ENCODE measurements at places on chromosomes 5 and 9.

- DNase-seq: no peak
These were observed 500.6 kb downstream of the EBF1 start for GRCh38 chr5:158599157-158599556.

- no peak for DNase-seq
These were observed 81.3 kb downstream of the OSTF1 start for GRCh38 chr9:75169623-75170022.

- DNase-seq: no peak
These were observed 141.8 kb downstream of the HSD17B3 start for GRCh38 chr9:96160168-96160567.

DNA sequence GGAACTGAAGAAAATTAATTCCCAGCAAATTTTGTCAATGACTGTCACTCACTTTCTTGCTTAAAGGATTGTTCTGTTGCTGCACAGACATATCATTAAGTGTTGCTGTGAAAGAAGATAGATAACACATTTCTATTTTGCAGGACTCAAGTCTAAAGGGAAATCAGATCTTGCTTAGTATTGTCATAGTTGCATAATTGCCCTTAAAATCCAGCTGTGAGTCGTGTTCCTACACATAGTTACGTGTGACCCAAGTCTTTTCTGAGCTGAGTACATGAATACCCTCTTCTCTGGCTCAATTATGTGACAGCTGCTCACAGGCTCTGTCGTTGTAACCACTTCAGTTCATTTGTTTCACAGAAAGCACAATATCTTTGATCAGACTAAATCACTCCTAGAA, 390.8 kb downstream of the DTWD2 start:
- no peak for DNase-seq

- peak; percentile 98 for DNase-seq
These were observed 2.3 kb downstream of the TTF1 start for GRCh38 chr9:132404228-132404881.

- no peak for DNase-seq
These were observed 15.7 kb downstream of the TMEM171 start for GRCh38 chr5:73136055-73136562.

- no peak for DNase-seq
These were observed 106.1 kb upstream of the ICE1 start for GRCh38 chr5:5316334-5316733.

DNA sequence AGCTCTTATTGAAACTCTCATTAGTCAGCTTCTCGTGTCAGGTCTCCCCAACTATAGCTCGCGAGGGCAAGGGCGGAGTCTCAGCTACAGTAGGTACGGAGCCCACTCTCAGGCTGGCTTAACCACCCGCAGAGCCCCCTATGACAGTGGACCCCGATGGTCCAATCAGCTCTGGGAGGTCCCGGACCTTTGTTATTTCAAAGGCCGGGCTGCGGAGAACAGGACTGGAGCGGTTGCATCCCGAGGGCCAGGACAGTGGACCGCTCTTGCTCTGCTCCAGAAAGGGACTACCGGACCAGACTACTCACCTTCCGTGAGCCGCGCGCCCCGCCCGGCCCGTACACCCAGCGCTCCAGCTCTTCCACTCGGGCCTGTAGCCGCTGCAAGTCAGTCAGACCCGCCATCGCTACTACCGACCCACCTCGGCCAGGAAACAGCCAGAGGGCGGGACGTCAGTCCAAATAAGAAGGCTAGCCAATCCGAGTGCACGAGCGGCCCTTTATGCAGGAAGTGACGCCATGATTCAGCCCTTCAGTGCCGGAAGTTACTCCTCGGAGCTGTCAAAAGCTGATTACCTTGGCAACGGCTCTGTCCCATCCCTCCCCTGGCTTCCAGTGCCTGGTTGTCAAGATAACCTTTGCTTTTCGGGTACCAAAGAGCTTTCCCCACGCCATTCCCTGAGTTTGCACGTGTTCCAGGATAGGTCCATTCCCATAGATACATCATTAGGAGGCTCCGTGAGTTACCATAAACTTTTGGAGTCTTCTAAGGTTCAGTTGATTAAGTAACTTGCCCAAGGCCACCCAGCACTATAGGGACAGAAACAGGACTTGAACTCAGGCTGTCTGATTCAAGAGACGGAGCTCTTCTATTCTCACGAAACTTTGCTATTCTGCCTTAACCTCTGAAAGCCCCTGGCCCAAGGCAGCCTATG, at the start of gene DCTN3:
TSS of gene DCTN3 (minus strand) at position 435 of the 934 bp plus-strand sequence. CDS start at position 404, 31 bp downstream.
- DNase-seq: peak; percentile 95

- DNase-seq: peak; percentile 88
These were observed 79.6 kb downstream of the PHAX start for GRCh38 chr5:126680191-126680817.

DNA sequence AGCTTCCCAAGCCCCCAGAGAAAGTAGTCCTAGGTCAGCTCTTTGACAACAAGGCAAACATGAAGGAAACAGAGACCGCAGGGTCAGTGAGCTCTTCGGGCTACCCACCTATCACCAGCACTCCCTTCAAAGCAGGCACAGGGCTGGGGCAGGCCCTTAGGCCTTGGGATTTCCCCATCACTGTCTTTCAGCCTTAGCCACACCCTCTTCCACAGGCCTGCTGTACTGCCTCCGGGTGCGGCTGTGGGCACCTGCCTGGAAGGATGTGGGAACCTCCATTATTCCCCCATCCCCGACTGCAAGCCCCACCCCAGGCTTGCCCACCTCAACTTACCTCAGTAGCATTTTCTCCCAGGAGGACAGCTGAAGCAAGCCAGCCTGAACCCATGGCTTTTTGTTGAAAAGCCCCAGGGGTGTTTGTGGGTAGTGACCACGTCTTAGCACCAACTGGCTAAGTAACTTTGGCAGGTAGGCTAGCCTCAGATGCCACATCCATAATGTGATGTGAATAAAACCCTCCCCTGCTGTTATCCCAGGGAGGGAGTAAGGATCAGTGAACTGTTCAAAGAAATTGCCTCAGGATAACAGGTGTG, 100.2 kb downstream of the PIK3R1 start:
- peak; percentile 60 for DNase-seq

DNA sequence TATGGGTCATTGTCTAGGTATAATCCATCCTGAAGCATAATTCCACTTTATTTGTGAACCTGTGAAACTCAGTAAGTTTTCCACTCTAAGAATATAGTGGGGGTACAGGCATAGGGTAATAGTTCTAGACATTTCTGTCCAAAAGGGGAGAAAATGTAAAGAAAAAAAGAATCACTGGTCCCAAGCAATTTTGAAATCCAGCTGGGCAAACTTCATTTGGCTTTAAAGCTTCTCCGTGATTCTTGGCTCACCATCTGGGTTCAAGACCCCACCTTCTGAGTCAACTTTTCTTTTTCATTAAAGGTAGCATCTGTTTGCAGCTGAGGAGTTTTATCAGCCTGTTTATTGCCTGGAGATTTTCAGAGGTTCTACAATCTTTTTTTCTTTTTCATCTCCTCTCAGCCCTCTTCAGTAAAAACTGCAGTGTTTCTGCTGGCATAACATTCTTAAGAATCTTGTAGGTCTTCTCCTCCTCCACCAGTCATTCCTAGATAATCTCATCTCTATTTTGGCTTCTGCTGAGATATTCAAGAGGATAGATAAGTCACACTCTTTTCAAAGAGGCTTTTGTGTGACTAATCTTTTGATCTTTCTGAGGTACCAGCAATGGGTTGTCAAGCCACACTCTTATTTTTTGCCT, 126.1 kb upstream of the PITX1 start:
- no peak for DNase-seq

GRCh38 chr5:68460147-68460798, 244.7 kb downstream of the PIK3R1 start:
- DNase-seq: peak; percentile 91

- no peak for DNase-seq
These were observed 237.6 kb downstream of the NNT start for GRCh38 chr5:43840424-43841125.

DNA sequence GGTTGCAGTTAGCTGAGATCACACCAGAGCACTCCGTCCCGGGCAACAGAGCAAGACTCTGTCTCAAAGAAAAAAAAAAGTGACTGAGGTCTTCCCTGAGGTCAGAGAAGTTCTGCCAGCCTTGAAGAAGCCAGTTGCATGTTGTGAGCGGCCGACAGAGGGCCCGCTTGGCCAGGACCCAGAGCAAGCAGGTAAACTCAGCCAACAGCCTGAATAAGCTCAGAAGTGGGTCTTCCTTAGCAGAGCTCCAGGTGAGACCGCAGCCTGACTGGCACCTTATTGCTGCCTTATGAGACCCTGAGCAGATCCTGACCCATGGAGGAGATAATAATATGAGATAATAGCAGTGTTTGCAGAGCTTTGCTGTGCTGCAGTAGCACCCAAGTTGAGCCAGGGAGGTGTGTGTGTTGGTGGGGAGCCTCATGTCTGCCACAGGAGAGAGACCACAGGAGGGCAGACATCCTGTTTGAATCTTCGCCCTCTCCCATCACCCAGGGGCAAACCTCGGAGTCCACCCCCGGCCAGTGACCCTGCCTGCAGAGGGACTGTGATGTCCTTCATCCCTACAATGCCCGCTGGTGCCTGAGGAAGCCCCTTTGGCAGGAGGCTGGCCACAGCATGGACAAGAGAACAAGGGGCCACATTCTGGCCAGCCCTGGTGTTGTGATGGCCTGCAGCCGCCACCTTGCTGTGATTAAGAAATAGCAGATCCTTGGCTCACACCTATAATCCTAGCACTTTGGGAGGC, 10.8 kb upstream of the BARX1 start:
- no peak for DNase-seq

- no peak for DNase-seq
These were observed 104.9 kb upstream of the SLCO6A1 start for GRCh38 chr5:102603670-102604069.

- DNase-seq: no peak
These were observed 48.1 kb upstream of the PRR16 start for GRCh38 chr5:120415985-120416384.

DNA sequence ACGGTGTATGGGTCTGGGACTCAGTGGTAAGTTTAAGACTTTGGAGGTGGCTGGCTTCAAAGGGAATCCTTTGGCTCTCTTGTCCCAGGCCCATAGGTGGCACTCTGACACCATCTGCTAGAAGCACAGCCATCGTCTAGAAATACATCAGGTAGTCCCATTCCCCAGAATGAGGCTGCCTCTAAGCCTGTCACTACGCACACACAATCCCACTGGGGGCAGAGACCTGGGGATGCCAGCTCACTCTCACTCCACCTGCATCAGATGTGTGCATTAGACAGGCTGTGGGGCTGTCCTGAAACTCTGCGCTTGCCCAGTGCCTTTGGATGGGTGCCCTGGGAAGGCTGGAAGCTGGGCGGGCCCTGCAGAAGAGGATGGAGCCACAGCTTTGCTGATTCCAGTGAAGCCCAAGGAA, 127.5 kb upstream of the PANK3 start:
- peak; percentile 19 for DNase-seq

DNA sequence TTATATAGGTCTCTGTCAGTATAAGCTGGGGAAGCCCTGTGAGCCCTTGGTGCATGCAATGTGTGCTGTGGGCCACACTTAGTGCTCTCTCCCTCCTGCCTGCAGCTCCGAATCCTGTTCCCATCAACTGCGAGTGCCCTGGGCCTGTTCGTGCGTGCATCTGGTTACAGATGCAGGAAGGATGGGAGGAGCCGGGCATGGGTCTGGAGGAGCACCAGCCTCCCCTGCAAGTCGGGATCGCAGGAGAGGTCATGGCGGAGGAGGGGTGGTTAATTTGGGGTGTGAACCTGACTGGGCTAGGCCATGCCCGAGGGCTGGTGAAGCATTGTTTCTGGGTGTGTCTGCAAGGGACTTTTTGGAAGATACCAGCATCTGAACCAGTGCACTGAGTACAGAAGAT, 274.6 kb upstream of the IRX4 start:
- DNase-seq: no peak

- DNase-seq: peak; percentile 45
These were observed 111.1 kb downstream of the UGCG start for GRCh38 chr9:112007575-112008240.

DNA sequence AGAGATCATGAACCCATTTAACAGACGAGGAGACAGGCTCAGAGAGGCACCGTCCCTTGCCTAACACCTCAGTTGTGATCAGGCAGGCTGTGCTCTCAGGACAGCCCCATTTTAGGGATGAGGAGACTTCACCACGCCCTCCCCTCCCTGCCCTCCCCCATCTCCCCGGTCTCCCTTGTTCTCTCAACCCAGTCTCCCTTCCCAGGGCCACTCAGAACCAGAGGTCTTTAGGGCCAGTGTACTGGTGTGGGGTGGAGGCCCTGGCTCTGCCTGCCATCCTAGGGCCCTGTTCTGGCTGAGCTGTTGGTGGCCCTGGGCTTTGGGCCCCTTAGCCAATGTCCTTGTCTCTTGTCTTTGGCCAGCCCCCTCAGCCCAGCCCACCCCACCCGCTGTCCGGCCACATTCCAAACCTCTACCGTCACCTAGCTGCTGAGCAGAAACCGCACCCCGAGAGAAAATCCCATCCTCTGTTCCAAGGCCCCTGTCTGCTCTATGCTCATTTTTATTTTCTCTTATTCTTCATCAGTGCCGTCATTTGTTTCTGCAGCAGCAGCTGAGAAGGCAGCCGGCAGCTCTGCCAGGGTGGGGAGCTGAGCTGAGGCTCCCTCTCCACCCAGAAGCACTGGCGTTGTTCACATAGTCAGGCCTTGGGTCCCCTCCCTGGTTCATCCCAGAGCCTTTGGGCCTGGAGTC, 33.9 kb downstream of the OLFML2A start:
- no peak for DNase-seq

DNA sequence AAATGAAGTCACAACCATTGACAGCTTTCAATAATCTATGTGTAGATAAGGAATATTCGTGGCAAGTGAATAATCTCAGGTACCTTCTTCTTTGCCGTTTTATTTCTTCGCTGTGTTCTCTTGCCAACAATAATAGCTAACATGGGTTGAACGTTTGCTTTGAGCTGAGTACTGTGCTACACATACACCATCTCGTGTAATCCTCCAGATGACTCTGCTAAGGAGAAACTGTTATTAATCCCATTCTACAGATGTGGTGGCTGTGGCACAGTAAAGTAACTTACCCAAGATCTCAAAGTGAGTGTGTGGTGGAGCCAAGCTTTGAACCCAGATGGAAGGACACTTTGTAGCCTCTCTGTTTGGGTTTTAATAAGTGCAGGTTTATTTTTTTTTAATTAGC, 179.7 kb downstream of the C9orf152 start:
- DNase-seq: peak; percentile 68

- no peak for DNase-seq
These were observed 30.6 kb downstream of the CRHBP start for GRCh38 chr5:76983468-76983867.

DNA sequence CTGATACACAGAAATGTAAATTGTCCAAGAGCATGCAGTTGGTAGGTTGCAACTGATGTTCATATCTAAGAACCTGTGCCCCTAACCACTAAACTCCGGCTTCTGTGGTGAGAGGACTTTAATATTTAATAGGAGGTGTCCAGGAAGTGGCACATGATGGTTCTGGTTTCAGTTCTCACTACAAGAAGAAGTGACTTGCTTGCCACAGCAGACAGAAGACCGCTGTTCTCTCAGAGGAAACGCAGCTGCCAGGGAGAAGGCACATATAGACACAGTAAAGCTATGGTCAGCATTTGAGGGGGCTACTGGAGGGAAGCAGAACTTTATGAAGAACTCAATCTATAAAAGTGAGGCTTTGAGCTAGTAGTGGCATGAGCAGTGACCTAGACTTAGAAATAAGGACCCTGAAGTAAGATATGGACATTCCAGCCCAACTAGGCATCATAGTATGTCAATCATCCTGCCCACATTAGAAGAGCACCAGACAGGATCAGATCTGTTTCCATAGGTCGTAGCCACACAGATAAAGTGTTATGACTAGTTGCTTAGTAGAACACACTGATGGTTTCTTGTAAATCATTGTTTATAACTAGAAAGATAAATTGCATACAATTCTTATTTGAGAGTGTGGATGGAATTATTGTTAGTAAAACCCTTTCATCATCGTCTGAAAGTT, 36.4 kb upstream of the DAB2 start:
- no peak for DNase-seq
